ENCODE measurements at places on chromosomes 6 and 20.

DNA sequence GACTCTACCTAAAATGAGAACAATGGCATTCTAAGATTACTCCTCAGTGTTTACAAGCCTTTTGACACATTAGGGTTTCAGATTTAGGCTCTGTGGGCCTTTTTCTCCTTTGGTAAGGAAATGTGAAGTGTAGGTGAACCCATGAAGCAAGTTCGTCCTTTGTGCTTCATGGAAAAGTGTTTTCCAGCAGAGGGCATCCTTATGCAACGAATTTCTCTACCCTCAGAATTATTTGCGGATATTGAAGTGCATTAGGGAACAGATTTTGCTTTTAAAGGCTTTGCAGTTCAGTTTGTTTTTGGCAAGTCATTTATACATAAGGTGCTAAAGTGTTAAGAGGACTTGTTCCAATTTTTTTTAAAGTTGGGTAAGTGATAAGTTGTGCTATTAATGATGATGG is 55.7 kb upstream of the FERMT1 start:
- H3K27me3 ChIP-seq, result no peaks in the 10 kb centered on the region
- no peak overlapping the region for H3K27ac ChIP-seq
- H3K36me3 ChIP-seq, result no peaks in the 10 kb centered on the region
- no peak for DNase-seq

DNA sequence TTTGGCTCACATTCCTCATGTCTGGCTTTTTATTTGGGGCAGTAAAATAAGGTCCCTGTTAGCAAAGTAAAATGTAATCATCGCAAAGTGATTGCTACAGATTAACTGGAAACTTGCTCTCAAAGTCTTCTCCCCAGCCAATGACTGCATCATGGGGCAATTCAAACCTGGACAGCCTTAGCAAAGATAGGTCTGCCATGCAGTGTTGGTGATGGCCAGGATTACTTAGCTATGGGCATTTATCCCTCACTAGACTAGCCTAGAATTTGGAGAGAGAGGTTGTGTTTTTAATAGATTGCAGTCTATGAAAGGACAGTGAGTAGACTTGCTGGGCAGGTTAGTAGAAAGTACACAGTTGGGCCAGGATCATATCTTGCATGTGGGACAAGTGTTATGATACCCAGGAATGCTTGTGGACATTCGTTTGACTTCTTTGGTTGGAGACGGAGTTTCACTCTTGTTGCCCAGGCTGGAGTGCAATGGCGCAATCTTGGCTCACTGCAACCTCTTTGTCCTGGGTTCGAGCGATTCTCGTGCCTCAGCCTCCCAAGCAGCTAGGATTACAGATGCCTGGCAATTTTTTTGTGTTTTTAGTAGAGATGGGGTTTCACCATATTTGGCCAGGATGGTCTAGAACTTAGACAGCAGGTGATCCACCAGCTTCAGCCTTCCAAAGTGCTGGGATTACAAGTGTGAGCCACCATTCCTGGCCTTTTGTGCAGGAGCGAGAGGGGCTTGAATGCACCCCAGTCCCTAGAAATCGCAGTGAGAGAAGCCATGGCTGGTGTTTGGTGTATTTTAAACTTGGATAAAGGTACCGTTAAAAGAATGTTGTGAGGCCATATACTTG is 3.4 kb downstream of the RPS12 start:
- H3K4me3 ChIP-seq, result no peak overlapping the region
- no peak for DNase-seq
- no peak overlapping the region for H3K27ac ChIP-seq
- peaks cover 14% of the 10 kb centered on the region for H3K4me1 ChIP-seq
- no peaks in the 10 kb centered on the region for H3K27me3 ChIP-seq
- peaks cover 34% of the 10 kb centered on the region for H3K36me3 ChIP-seq

DNA sequence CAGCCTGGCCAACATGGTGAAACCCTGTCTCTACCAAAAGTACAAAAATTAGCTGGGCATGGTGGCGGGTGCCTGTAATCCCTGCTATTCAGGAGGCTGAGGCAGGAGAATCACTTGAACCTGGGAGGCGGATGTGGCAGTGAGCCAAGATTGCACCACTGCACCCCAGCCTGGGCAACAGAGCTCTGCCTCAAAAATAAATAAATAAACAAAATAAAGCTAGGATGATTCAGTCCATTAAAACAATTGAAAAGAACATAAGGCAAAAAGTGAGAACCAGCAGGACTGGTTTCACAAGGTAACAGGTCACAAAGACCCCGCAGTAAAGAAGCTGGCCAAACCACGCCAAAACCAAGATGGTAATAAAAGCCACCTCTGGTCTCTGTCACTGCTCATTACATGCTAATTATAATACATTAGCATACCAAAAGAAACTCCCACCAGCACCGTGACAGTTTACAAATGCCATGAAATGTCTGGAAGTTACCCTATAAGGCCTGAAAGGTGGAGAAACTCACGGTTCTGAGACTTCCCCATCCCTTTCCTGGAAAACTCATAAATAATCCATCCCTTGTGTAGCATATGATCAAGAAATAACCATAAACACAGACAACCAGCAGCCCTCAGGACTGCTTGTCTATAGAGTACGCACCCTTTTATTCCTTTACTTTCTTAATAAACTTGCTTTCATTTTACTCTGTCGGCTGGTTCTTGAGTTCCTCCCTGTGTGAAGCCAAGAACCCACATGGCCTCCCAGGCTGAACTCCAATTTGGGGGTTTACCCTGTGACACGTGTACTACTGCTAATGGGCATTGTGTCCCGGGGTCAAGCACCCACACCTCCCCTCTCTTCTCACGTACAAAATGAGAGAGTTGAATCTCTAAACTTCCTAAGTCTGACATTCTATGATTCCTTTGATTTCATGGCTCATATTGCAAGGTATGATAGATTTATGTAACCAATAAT is 10.2 kb downstream of the LAMA4 start:
- no peak overlapping the region for H3K4me3 ChIP-seq
- H3K4me1 ChIP-seq, result peaks cover 4% of the 10 kb centered on the region
- no peaks in the 10 kb centered on the region for H3K27me3 ChIP-seq
- no peak for DNase-seq

- no peaks in the 10 kb centered on the region for H3K27me3 ChIP-seq
- no peaks in the 10 kb centered on the region for H3K36me3 ChIP-seq
- H3K4me1 ChIP-seq, result peaks cover 5% of the 10 kb centered on the region
- no peak for DNase-seq
Observed at GRCh38 chr6:47004463-47004862, 37.7 kb downstream of the ADGRF1 start.

DNA sequence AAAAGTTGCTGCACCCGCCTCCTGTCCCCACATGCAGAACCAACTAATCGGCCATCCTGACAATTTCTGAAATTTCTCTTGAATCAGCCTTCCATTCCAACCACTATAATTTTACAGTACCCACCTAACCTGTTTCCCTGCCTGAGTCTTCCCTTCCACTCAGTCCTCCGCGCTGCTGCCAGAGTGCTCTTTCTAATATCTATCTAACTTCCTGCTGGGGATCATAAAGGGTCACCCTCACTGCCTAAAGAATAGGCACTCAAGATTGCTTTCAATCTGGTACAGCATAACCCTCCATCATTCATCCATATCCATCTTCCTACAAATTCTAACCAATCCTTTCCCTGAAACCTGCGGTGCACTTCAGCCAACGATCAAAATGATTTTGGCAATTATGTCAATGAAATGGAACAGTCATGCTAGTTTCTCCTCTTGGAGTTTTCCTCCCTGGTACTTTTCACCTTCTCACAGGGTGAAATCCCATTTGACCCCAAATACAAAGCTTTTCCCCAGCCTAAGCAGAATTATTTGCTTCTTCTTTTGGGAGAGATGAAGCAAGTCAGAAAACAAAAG is 117.5 kb upstream of the BEND6 start:
- H3K4me1 ChIP-seq, result no peaks in the 10 kb centered on the region
- no peak overlapping the region for H3K4me3 ChIP-seq
- H3K27me3 ChIP-seq, result no peaks in the 10 kb centered on the region
- no peak for DNase-seq

- H3K4me3 ChIP-seq, result no peak overlapping the region
- no peak overlapping the region for H3K27ac ChIP-seq
- no peak for DNase-seq
- H3K4me1 ChIP-seq, result no peaks in the 10 kb centered on the region
- H3K27me3 ChIP-seq, result no peaks in the 10 kb centered on the region
Observed at GRCh38 chr6:108253241-108253640, 7.6 kb downstream of the SNX3 start.

DNA sequence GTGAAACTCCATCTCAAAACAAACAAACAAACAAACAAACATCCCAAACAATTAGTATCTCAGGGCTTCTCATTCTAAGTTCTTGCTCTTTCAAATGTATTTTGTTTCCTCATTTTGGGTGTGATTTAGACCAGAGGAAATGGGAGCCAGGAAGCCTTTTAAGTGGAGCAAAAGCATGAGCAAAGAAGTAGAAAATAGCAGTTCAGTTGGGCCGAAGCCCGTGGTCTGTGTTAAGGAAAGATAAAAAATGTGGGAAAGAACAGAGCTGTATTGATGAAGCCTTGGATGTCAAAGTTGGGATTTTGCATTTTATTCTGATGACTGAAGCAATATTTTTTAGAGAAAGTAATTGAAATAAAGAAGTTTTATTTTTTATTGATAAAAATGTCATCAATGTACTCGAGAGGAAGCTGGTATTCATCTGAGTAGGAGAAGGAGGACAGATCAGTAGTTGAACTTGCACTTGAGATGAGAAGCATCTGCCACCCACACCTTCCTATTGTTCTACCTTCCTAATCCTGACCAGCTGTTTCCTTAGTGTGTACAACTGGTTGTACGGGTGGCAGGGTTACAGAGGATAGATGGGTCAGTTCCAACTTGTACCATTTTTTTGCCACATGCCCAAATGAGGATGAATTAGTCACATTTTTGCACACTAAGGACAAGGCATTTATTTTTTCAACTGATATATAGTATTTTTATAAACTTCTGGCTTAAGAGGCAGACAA is 56.1 kb downstream of the KIAA0408 start:
- no peaks in the 10 kb centered on the region for H3K36me3 ChIP-seq
- peaks cover under 1% of the 10 kb centered on the region for H3K4me1 ChIP-seq
- no peaks in the 10 kb centered on the region for H3K27me3 ChIP-seq
- H3K27ac ChIP-seq, result no peak overlapping the region

DNA sequence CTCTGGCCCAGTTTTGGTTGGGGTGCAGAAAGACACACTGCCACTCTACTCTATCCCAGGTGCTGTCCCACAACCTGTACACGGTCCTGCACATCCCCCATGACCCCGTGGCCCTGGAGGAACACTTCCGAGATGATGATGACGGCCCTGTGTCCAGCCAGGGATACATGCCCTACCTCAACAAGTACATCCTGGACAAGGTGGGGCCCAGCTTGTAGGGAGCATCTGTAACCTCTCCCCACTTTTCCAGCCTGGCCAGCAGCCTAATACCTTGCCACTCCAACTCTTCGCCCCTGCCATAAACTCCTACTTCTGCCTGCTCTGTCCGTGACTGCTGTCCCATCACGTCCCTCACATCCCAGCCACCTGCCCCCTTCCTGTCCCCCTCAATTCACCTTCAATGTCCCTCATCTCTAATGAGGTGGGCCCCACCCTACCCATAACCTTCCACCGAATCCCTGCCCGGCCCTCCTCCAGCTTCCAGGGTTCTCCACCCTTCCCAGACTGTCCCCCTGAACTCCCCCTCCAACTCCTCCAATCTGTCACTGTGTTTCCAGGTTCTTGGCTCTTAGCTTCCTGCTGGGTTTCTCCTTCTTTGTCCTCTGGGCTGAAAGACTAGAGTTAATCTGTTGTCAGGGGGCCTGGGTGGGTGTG is 12.1 kb downstream of the DEF6 start:
- no peaks in the 10 kb centered on the region for H3K36me3 ChIP-seq
- no peak overlapping the region for H3K4me3 ChIP-seq
- no peaks in the 10 kb centered on the region for H3K4me1 ChIP-seq

GRCh38 chr20:31861385-31862156 is 8.8 kb downstream of the DUSP15 start:
- H3K27ac ChIP-seq, result no peak overlapping the region
- H3K36me3 ChIP-seq, result no peaks in the 10 kb centered on the region
- DNase-seq, result peak; percentile 54
- peaks cover 19% of the 10 kb centered on the region for H3K4me1 ChIP-seq
- peak overlapping the region; percentile 46 for H3K4me3 ChIP-seq

GRCh38 chr20:46122071-46122470 is 4.0 kb downstream of the CD40 start:
- peaks cover 17% of the 10 kb centered on the region for H3K4me1 ChIP-seq
- H3K27ac ChIP-seq, result no peak overlapping the region

DNA sequence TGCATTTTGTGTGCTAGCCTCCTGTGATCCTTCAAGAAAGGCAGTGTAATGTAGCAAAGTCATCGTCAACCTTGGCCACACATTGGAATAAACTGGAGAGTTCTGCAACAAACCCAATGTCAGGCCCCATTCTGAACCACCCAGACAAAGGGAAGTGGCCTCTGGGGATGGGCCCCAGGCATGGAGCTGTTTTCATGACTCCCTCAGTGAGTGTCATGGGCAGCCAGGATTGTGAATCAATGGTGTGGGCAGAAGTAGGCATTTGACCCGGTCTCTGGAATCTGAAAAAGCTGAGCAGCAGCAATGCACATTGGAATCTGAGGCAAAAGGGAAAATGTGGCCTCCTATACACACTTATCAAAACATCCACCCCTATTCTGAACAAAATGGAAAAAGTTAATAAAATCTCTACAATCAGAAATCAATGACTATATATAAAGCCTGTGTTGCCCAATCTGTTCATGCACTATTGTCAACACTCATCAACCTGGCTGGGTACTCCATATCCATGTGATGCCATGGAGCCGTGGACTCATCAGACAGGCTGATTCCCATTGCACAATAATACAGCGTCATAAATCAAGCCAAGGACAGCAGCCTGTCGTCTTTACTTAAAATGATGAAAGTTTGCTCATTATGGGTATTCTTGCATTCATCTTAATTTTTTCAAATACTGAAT is 134.9 kb upstream of the STMND1 start:
- peaks cover 2% of the 10 kb centered on the region for H3K4me1 ChIP-seq
- DNase-seq, result no peak
- no peak overlapping the region for H3K4me3 ChIP-seq
- H3K27ac ChIP-seq, result no peak overlapping the region
- H3K36me3 ChIP-seq, result no peaks in the 10 kb centered on the region
- no peaks in the 10 kb centered on the region for H3K27me3 ChIP-seq

GRCh38 chr20:54648421-54649142 is 173.2 kb downstream of the DOK5 start:
- no peak for DNase-seq
- H3K27ac ChIP-seq, result no peak overlapping the region
- no peak overlapping the region for H3K4me3 ChIP-seq
- H3K4me1 ChIP-seq, result no peaks in the 10 kb centered on the region
- H3K27me3 ChIP-seq, result no peaks in the 10 kb centered on the region
- no peaks in the 10 kb centered on the region for H3K36me3 ChIP-seq

Data from thyroid gland (tissue), 4 donors.